ENCODE measurements at places on chromosomes 3 and 15.

GRCh38 chr15:26083896-26084295, 220.8 kb upstream of the ATP10A start:
- DNase-seq: no peak

DNA sequence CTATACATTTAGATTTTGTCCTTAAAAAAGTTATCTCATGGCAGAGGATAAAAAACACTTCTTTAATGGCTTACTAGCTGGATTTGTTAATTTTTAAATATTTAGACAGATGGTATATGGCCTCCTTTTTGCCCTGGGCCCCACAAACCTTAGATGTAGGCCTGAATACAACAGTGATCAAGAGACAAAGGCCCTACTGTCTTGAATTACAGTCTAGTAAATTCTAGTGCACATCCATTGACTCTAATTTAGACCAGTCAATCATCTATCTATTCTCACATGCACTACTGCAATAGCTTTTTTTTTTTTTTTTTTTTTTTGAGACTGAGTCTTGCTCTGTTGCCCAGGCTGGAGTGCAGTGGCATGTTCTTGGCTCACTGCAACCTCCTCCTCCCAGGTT, 452.8 kb downstream of the FHIT start:
- DNase-seq: no peak

- DNase-seq: no peak
Measured at GRCh38 chr3:16298891-16299290, 33.9 kb downstream of the OXNAD1 start.

GRCh38 chr3:64399205-64399800, 174.0 kb upstream of the PRICKLE2 start:
- DNase-seq: no peak

DNA sequence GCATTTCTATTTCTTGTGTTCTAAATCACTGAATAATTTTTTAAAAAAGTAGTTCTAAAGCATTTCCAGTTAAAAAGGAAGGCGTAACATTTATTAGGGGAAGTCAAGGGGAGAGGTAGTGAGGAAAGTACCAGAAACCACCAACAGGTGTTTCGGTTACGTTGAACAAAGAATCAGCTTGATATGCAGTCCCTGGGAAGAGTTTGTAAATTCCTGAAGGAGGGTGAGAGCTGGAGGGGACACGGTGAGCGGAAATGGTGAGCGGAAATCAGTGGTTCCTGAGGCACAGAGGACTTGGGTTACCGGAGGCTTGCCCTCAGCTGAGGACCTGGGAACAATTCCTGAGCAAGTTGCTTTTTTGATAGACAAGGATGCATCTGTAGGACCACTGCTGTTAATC, 17.8 kb downstream of the MAP2K1 start:
- DNase-seq: no peak

DNA sequence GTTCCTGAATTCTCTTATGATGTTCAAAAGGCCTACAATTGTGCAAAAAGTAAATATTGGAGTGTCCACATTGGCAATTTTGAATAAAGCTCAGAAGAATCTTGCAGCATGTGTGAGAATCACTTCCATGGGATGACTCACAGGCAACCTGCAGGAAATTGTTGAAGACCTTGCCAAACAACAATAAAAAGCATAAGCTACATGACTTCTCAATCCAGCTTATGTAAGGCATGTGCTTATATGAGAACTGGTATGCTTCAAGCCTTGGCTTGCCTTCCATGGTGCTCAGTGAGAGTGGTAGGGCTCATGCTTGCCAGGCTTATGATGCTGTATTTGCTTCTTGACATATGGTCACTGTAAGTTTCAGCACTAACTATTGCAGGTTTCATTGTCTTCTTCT, 18.4 kb upstream of the BCHE start:
- DNase-seq: no peak

GRCh38 chr15:47802216-47802615, 84.9 kb downstream of the SEMA6D start:
- no peak for DNase-seq

DNA sequence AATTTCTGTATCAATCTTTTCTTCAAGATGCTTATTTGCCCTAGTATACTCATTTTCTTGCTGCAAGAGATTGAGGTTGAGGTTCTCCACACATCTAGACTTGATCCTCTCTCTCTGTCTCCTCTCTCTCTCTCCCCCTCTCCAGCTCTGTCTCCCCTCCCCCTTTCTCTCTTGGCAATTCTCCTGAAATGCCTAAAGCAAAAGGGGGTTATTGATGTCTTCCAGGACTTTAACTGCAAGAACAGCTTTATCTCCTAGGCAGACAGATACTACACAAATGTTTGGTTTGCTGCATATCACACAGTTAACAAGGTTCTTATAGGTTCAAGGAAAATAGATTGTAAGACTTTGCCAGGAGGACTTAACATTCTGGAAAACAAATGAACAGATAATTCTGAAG, 52.1 kb downstream of the TMEM212 start:
- DNase-seq: no peak

DNA sequence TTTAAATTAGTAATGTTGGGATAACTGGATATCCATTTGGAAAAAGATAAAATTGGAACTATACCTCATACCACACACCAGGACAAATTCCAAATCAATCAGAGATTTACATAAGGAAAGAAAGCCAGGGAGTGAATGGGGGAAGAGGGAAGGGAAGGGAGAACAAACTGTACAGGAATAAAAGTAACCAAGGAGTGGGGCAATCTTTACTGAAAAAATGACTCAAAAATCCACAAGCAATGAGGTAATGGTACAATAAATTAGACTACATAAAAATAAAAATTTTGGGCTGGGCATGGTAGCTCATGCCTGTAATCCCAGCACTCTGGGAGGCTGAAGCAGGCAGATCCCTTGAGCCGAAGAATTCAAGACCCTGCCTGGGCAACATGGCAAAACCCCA, 82.6 kb downstream of the MLH1 start:
- DNase-seq: no peak

DNA sequence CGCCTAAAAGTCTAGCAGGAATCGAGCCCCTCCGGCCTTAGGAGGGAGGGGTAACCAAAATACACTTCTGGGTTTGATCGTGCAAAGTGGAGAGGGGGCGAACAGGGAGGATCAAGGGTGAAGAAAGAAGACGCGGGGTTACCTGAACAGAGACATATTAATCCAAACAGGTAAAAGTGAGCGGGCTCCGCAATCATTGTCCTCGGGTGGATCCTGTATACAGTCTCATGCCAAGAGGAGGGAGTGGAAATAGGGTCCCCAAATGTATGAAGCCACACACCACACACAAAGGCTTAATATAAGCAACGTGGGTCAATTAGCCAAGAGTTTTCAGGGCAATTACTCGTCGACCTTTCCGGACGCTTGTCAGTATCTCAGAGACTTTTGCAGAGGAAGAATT, 749.5 kb downstream of the ROBO1 start:
- DNase-seq: no peak

GRCh38 chr3:78724859-78725258, 1042.9 kb downstream of the ROBO1 start:
- no peak for DNase-seq

GRCh38 chr3:24773798-24774197, 279.1 kb upstream of the THRB start:
- DNase-seq: no peak

All from activated CD8-positive, alpha-beta memory T cell treated with anti-CD3 and anti-CD28 coated beads for 1 hour (primary cell).